Hindlimb muscle (tissue), 1 donor: ENCODE measurements at places on chromosomes 5 and 9. TPM values are rescaled to one million over a fixed set of nuclear protein-coding genes. Genes with fewer than 3 reads are reported as not detected.

DNA sequence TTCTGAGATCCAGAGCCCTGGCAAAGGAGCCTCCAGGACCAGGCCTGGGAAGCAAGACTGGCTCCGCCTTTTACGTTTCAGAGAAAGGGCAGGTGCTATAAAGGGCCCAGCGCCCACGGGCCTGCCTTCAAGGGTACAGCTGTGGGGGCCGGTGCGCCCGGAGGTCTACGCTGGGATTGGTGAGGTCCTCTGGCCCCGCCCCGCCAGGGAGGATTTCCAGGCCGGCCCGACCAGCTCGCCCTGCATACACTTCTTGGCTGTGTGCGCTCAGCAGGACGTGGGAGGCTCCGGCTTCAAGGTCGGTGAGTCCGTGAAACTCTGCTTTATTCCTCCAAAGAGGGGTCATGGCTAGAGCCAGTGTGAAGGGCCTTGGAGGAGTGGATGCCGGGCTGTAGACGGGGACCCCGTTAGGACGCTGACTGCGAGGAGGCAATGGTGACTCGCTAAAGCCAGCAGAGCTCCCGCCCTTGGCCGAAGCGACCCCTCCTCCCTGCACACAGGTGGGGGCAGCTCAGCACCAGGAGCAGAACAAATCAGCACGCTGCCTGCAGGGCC, at the start of gene CKMT2:
Gene CKMT2, plus strand, starts transcription at position 243 of the 555 bp plus-strand sequence. CDS start 17,811 bp downstream, outside the sequence.
- peak; percentile 69 for DNase-seq

- DNase-seq = no peak
Measured at GRCh38 chr9:81729135-81729534, 39.8 kb upstream of the TLE1 start.

The SREK1 gene
- polyA plus RNA-seq = 72.1 TPM

- DNase-seq = peak; percentile 60
Measured at GRCh38 chr5:108747774-108748400, at the start of gene FER. TSS of gene FER (plus strand) at chr5:108747897. CDS start at chr5:108798183, 50,286 bp downstream.

- DNase-seq = no peak
Measured at GRCh38 chr5:59416451-59416850, 477.1 kb downstream of the PDE4D start.

DNA sequence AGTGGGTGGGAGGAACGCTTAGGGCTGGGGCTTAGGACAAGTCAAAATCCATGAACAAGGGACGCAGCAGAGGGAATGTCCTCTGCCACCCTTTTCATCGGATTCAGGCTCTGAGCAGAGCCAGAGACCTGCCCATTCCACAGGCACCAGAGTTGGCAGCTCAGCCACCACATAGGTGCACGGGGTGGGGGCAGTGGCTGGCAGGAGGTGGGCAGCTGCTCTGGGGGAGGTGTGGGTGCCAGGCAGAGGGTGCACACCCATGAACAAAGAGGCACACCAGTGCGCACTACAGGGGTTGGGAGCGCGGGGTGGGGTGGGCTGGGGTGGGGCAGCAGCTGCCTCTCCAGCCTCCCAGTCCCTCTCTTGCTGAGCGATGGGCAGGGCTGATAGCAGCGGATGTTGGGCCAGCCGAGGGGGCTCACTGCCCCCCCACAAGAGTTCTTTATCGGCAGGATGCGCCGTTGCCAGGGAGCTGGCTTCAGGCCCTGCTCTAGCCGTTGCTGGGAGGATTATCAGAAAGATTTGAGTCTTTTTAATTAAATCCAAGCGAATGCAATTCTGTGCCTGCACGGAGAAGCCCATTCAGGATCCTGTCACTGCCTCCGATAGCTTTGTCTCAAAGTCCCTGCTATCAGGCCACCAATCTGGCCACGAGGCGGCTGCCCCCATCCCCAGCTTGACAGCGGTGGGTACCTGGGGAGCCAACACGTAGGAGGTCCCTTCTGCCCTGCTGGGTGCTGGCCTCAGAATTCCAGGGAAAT, 64.3 kb upstream of the LMX1B start:
- DNase-seq = no peak

GRCh38 chr9:128669786-128670185, 13.1 kb upstream of the DYNC2I2 start:
- no peak for DNase-seq

- no peak for DNase-seq
Measured at GRCh38 chr5:142275496-142275895, 49.3 kb downstream of the SPRY4 start.

The PNPLA7 gene
- 4.5 TPM for polyA plus RNA-seq

The HTR1A gene
- polyA plus RNA-seq = not detected

GRCh38 chr5:133977161-133977787, 8.8 kb upstream of the C5orf15 start:
- DNase-seq = no peak

The MLANA gene
- 1.4 TPM for polyA plus RNA-seq

GRCh38 chr9:37639109-37639762, 11.5 kb upstream of the FRMPD1 start:
- no peak for DNase-seq

GRCh38 chr5:82975812-82976211, 101.4 kb downstream of the TMEM167A start:
- DNase-seq = no peak

DNA sequence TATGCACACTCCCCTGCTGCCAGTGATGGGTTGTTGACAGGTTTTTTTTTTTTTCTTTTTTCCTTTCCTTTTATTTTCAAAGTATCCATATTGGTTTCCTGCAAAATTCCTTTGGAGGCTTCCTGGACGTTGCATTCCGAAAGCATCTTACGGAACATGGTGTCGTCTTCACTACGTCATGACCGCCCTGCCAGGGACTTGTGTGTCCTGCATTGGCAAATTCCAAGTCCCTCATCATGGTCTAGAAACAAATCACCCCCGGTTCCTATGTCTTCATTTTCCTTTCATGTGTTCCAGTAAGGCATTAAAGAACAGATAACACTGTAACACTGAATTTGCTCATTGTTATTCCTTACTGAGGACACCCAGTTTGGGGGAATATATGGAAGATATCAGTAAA, 35.0 kb upstream of the ADAMTSL1 start:
- DNase-seq = no peak

DNA sequence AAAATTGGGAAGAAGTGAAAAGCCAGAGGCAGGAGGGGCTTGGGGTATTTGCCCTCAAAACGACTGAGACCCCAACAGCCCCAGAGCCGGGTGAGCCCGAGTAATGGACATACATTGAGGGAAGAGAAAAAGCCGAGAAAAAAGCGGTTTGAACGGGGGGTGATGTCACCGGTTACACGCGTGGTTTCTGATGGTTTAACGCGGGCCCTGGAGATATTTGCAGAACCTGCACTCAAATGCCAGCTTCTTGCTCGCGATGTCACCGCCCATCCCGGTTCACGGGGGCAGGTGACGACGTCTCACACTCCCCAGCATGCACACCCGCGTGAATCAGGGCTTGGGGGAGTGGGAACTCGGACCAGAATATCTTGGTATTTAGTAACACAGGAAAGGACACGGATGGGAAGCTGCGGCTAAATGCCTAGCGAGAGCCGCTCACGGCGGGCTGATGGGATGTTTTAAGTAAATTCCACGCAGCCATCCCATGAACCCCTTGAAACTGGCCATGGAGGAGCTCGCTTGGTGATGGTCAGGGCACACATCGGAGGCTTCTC, 102.0 kb upstream of the RAPGEF1 start:
- no peak for DNase-seq

The SLC6A19 gene
- polyA plus RNA-seq = not detected

The ADGRV1 gene
- 1.1 TPM for polyA plus RNA-seq

The PCDHB13 gene
- 2.8 TPM for polyA plus RNA-seq

GRCh38 chr5:68015381-68016302, 199.9 kb upstream of the PIK3R1 start:
- no peak for DNase-seq

The PURA gene
- 11.0 TPM for polyA plus RNA-seq

DNA sequence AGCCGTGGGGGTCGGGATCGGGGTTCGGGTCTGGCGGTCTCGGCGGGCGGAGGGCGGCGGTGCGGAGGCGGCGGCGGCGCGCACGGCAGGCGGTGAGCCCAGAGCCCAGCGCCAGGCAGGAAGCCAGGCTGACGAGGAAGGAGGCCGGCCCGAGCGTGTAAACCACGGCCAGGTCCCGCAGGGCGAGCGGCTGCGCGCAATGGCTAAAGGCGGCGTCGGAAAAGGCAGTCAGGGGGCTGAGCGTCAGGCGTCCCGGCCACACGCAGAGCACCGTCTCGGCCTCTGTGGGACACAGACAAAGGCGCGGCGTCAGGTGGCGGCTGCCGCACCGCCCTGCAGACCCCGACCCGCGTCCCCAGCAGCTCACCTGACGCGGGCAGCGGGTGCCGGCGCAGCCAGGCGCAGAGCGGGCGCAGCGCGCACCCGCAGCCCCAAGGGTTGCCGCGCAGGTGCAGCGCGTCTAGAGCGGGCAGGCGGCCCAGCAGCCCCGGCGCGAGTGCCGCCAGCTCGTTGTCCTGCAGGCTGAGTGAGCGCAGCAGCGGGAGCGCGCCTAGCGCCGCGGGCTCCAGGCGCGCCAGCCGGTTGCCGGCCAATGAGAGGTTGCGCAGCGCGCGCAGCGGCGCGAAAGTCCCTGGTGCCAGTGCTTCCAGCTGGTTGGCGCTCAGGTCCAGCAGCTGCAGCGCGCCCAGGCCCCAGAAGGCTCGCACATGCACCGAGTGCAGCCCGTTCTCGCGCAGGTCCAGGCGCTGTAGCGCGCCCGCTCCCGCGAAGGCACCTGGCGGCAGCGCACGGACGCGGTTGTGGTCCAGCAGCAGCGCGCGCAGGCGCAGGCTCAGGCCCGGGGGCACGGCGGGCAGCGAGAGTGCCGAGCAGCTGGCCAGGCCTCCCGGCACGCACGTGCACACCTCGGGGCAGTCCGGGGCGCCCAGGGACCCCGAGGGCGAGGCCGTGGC, 671 bp downstream of the LRRC26 start:
- DNase-seq = peak; percentile 48

- DNase-seq = peak; percentile 8
Measured at GRCh38 chr5:127757576-127757975, 54.4 kb downstream of the CCDC192 start.

The NUP188 gene
- 36.4 TPM for polyA plus RNA-seq

DNA sequence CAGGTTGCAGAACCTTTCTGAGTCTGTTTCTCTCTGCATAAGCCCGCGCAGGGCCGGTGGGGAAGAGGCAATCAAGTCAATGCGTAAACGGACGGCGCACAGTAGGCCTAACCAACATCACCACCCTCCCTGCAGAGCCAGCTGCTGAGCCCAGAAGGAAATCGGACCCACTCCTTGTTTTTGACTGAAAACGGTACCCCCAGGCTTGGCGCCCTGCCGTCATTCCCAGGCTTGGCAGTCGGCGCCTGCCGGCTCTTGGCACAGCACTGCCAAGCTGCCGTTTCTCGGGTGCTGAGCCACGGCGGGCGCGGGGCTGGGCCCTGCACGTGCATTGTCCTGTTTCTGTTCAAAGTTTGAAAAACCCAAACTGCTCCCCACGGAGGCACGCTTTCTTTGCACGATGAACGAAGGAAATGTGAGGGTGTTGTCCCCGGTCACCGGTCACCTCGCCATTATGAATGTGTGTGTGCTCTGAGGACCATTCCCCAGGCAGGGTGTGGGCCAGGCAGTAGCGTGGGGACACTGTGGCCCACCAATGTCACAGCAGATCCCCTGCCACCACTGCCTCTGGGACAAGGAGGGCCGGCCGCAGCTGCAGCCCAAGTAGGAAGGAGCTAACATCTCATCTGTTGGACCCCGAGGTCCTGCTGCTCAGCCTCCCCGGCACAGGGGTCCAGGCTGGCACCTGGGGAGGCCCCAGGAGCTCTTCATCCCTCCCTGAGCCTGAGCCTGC, 20.1 kb downstream of the FIBCD1 start:
- no peak for DNase-seq

The NMRK1 gene
- polyA plus RNA-seq = 20.1 TPM

The PCDHGC5 gene
- polyA plus RNA-seq = 1.1 TPM

The GPR151 gene
- polyA plus RNA-seq = not detected

DNA sequence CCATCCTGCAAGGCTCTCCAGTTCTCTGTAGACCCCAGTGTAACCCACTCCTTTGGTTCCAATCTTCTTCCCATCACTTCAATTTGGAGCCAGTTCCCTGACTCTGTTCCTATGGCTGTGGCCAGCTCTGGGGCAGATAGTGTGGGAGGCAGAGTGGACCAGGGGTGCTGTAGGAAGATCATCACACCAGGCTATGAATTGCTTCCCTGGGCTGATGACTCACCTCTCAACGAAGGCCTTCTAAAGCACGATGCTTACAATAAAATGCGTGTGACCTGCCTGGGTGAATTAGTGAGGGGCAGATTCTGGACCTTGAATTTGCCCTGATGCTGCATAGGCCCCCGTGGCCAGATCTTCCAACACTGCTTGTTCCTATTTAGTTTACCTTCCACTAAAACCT, 289.7 kb downstream of the FBXL7 start:
- DNase-seq = no peak

GRCh38 chr9:36129139-36129538, 7.4 kb upstream of the GLIPR2 start:
- no peak for DNase-seq

The LCN10 gene
- polyA plus RNA-seq = 5.6 TPM

GRCh38 chr9:133090187-133090586, 28.4 kb downstream of the CEL start:
- no peak for DNase-seq

DNA sequence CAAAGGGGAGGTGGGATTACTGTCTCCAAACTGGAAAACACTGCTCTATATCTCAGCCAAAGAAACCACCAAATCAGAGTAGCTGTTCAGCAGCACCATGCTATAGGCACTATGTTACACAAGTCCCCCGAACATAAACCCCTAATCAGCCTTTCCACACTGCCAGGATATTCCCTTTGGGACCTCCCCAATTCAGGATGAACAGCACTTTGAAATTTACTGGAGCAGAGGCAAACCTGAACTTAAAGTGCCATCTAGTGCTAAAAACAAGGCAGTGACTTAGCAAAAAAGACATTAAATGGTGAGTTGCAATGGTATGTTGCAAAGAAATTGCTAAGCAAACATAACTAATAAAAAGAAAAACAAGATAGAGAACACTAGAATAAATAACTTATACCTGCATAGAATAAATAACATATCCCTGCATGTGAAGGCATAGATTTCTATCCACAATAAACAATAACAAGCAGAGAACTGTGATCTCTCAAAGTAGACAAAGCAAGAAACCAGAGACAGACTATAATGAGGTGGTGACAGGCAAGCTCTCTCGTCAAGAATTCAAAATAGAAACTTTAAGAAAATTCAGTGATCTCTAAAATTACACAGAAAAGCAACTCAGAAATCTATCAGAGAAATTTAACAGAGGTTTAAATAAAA, 584.4 kb upstream of the ACO1 start:
- peak; percentile 5 for DNase-seq

DNA sequence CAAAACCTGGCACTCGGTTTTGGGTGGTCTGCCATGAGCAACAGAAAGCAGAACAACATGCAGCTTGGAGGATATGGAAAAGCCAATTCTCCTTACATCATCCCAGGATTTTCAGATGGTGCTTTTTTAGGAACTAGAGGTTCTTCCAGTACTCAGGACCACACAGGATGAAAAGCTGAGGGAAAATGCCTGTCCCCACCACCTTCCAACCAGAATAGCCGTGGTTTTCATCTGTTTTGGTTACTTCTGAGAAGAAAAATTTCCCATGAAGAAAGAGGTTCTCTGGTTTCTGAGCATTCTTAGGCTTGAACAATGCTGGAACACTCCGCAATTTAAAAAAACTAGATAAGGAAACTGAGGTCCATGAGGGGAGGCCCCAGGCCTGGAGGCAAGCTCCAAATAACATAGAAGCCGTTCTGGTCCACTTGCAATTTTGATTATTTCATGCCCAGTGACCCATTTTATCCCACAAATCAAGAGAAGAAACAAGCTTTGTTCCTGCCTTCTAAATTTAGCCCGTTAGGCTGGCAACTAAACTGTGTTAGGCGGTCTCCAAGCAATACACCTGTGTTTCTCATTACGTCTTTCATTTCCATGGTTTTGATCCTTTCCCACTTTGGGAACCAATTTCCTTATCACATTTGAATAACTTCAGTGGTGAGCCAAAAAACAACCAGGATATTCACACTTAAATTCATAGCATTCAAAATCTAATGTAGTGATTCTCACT, 79.2 kb upstream of the SPIN1 start:
- DNase-seq = peak; percentile 28
